Calu3 (cell line): ENCODE measurements at places on chromosomes 6 and 20.

DNA sequence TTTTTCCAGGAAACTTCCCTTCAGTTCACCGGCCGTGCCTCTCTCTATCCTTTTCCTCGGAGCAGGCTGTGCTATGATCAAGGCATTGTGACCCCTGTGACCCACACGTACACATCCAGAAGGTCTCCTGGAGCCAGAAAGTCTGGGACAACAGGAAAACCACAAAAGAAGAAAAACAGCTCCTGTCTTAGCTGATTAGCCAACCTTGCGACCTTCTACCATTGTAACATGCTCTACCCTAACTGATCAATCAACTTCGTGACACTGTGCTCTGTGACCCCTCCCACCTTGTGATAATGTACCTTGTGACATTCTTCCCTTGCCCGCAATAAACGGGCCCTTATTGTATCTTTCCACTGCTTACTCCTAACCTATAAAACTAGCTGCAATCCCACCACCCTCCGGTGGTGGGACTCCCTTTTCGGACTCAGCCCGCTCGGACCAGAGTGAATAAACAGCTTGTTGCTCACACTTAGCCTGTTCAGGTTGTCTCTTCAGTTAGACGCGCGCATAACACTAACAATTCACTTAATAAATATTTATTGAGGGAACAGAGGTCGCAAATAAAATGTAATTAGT lies 24.2 kb downstream of the ZNF311 start:
- DNase-seq, result peak; percentile 85

GRCh38 chr6:127439718-127440117 lies 19.5 kb downstream of the KIAA0408 start:
- DNase-seq, result no peak

DNA sequence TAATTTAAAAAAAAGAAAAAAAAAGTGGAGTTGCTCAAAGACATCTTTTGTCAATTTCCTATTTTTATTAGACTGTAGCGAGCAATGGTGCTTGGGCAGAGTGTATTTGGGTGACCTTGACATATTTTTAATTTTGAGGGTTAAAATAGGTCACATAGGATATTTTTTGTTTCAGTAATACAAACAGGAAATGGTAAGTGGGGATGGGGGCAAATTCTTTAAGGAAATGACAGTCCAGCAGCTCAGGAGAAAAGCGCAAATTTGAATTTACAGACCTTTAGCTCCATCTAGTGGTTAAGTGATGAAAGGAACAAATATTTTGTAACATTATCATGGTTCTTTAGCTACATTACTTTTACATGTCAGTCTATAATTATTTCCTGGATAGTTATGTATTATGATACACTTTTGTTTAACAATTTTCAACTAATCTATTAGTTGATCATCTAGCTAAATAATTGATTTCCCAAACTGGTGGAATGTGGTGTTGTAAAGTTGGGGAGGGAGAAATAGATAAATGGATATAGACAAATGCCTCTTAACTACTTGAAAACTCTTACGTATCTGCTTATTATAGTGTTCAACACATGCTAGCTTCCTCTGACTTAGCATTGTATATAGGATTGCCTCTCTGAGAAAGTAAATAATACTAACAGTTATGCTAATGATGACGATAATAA lies 10.0 kb downstream of the CITED2 start:
- DNase-seq, result no peak

DNA sequence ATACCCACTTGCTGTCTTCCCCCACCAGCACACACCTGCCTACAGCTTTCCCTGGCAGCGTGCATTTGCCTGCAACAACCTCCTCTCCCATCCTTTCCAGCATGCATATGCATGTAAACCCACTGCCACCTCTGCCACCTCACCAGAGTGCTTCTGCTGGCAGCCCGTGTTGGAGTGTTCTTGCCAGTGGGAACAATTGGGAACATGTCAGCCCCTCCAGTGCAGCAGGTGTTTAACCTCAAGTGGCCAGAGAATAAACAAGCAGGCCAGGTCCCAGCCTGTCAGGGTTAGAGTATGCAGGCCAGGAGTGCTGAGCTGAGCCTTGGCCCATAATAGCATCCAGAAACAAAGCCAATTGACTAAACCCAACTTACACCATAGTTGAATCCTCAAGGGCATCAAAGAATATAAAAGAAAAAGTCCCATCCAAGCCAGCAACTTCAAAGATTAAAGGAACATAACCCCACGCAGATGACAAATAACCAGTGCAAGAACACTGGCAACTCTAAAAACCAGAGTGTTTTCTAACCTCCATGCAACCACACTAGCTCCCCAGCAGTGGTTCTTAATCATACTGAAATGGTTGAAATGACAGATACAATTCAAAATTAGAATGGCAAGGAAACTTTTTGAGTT lies 1212.1 kb upstream of the CITED2 start:
- no peak for DNase-seq

- no peak for DNase-seq
Observed at GRCh38 chr6:159214281-159214680, 45.1 kb downstream of the FNDC1 start.

GRCh38 chr20:52621401-52621800 lies 350.8 kb upstream of the TSHZ2 start:
- DNase-seq, result no peak

DNA sequence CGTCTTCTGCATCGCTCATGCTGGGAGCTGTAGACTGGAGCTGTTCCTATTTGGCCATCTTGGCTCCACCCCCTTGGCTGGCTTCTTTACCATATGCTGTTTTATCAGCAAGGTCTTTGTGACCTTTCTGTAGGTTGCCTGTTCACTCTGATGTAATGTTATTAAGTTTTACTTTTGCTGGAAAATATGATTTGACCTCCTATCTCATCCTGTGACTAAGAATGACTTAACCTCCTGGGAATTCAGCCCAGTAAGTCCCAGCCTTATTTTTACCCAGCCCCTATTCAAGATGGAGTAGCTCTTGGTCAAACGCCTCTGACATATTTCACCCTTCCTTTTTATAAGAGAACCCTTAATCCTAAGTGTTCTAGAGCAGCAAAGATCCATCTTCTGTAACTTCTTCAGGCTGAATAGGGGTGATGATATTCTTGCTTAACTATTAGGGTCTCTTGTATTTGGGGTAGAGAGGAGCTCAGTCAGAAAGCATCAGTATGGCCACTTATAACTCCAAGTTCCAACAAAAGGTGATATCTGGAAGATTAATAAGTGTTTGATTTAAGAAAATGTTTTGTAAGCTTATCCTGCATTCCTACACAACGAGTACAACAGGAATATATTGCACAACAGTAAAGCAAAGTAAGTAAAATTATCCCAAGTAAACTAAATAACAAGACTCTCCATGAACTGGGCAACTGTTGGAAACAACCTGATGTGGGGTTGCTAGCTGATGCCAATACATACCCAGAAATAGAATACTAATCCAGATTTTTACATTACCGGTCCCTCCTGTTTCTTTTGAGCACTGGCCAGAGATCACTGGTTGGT lies 23.1 kb upstream of the HMGN3 start:
- DNase-seq, result no peak

DNA sequence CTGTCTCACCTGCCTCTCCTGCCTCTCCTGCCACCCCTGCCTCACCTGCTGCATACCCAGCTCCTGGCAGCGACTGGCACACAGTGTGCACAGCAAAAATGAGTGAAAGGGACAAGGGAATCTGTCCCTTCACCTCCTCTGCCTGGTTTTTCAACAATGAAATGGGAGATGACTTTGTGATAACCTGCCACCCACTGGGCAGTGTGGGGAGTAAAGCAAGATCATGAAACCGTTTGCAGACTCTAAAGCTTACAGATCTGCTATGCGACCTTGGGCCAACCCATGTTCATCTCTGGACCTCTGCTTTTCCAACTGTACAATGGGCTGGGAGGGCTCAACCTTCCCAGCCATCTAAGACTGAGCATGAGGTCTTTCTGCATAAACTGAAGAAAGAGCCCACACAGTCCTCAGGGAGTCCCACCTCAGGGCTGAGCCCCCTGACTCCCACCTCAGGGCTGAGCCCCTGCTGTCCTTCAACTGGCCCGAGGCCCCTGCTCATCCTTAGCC lies 81.1 kb downstream of the RIPOR3 start:
- no peak for DNase-seq

DNA sequence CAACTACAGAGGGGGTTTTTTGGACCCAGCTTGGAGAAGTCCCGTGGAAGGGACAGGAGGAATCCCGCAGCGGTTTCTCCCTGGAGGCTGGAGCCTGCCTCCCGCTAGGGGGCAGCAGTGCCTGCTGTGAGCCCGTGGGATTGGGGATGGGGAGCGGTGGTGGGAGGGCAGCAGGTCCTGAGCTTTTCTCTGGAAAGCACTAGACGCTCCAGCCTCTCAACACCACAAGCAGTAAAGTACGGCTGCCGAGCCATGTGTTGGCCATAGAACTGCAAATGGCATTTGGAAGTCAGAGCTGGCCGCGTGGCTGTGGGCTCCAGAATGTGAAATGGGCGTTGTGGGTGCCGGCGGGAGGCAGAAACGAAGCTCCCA lies 47.8 kb downstream of the GMPR start:
- DNase-seq, result peak; percentile 30

DNA sequence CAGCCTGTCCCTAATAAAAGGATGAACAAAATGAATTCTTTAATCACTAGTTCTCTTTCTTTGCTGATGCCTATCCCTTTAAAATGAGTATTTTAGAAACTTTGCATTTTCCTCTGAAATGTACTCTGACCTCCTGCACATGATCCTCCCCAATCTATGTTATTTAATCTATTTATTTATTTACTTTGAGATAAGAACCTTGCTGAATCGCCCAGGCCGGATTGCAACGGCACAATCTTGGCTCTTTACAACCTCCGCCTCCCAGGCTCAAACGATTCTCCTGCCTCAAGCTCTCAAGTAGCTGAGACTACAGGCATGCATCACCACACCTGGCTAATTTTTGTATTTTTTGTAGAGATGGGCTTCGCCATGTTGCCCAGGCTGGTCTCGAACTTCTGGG lies 27.9 kb downstream of the ADTRP start:
- no peak for DNase-seq

GRCh38 chr20:37971561-37972127 lies 61.6 kb downstream of the TTI1 start:
- DNase-seq, result no peak

DNA sequence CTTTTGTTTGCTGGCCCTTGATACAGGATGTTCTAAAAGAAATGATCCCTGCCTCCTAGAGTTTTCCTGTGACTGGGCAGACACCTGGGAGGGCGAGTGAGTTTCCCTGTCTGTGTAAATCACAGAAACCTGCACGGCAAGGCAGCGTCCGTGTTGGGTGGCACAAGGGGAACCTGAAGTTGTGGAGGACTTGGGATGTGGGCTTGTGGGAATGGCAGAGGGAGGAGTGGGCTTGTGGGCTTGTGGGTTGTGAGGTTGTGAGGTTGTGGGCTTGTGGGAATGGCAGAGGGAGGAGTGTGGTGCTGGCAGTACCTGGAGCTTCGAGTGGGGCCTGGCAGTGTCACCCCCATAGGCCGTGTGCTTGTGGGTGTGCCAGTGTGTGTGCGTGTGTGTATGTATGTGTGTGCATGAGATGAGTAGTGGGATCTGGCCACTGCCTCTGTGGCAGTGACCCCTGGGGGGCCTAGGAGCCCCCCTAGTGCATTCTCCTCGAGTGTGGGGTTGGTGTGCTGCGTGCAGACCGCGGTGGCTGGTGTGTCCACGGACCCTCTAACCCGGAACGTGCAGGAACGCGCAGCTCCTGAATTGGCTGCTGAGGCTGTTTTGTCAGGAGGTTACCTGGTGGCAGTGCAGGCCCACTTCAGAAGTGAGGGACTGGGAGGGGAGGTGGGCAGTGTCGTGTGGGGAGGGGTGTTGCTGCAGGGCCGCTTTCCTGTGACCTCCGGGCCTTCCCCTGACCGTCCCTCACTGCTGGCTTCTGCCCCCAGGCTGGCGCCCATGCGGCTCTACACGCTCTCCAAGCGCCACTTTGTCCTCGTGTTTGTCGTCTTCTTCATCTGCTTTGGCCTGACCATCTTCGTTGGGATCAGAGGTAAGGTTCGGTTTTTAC lies 13.0 kb downstream of the TMEM181 start:
- DNase-seq, result no peak

GRCh38 chr6:147942363-147942762 lies 400.3 kb upstream of the SASH1 start:
- no peak for DNase-seq

- DNase-seq, result no peak
Observed at GRCh38 chr20:46835418-46835817, 59.2 kb upstream of the EYA2 start.

DNA sequence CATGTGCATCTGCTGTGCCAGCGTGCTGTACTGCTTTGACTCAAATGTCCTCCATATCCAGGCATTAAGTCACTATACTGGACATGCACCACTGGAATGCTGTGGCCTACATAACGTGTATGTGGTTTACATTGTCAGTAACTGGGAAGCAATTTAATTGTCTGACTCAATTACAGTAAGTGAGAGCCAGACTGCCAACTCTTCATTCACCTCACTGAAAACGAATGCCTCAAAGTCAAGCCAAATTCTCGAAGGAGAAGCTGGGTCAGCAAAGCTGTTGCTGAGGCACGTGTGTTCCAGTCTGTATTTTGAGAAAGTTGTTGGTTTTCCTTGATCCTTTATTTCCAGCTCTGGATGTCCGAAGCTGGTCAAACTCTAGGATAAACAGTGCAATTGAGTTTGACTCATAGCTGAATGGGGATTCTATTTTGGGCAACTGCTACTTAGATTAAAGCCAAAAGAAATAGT lies 534.3 kb downstream of the COL12A1 start:
- DNase-seq, result no peak

- no peak for DNase-seq
Observed at GRCh38 chr6:161226009-161226964, 47.6 kb downstream of the AGPAT4 start.

GRCh38 chr20:63664143-63664851 lies 6.2 kb downstream of the RTEL1 start:
- DNase-seq, result no peak

DNA sequence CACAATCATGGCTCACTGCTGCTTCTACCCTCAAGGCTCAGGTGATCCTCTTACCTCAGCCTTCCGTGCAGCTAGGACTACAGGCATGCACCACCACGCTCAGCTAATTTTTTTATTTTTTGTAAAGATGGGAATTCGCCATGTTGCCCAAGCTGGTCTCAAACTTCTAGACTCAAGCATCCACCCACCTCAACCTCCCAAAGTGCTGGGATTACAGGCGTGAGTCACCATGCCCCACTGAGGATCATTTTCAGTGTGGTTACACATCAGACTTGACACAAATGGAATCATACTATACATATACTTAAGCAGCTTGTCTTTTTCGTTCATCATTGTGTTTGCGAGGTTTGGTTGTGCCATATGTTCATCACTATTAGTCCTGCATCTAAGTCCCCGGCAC lies 26.6 kb downstream of the ZC3H12D start:
- DNase-seq, result no peak

- no peak for DNase-seq
Observed at GRCh38 chr20:57079031-57080005, 187.1 kb downstream of the BMP7 start.

- no peak for DNase-seq
Observed at GRCh38 chr20:25282034-25282781, 34.3 kb downstream of the PYGB start.
